D721Med (cell line): ENCODE measurements at places on chromosomes 7 and 10.

- no peak for DNase-seq
Observed at GRCh38 chr7:112010109-112010508, 196.1 kb downstream of the DOCK4 start.

- no peak for DNase-seq
Observed at GRCh38 chr10:5356302-5356763, 8.4 kb upstream of the UCN3 start.

DNA sequence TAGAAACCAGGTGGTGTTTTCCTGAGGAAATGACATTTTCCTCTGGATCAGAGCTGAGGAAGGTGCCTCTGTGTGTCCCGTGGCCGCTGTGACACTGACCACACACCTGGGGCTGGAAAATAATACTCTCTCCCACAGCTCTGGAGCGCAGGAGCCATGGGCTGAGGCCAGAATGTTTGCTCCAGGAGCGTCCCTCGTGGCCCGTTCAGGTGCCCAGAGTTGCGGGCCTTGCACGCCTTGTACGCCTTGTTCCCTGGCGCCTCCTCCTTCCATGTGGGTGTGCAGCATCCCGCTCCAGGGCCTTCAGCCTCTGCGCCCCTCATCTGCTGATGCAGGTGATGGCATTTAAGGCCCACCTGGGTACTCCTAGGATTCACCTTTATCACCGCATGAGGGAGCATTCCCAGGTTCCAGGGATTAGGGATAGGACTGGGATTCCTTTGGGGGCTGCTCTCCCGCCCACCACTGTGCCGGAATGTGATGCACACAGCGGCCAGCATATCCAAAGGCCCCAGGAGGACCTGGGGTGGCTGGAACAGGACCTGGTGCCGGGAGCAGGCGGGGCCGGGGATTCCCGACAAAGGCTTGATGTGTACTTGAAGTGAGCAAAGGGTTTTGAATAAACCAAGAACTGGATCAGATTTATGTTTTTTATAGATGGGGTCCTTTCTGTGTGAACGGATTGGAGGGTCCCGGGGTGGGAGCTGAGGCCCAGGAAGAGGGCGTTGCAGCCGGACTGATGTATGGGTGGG lies 44.0 kb downstream of the PITRM1 start:
- DNase-seq = no peak

- no peak for DNase-seq
Observed at GRCh38 chr10:17536221-17536620, 81.0 kb downstream of the HACD1 start.

DNA sequence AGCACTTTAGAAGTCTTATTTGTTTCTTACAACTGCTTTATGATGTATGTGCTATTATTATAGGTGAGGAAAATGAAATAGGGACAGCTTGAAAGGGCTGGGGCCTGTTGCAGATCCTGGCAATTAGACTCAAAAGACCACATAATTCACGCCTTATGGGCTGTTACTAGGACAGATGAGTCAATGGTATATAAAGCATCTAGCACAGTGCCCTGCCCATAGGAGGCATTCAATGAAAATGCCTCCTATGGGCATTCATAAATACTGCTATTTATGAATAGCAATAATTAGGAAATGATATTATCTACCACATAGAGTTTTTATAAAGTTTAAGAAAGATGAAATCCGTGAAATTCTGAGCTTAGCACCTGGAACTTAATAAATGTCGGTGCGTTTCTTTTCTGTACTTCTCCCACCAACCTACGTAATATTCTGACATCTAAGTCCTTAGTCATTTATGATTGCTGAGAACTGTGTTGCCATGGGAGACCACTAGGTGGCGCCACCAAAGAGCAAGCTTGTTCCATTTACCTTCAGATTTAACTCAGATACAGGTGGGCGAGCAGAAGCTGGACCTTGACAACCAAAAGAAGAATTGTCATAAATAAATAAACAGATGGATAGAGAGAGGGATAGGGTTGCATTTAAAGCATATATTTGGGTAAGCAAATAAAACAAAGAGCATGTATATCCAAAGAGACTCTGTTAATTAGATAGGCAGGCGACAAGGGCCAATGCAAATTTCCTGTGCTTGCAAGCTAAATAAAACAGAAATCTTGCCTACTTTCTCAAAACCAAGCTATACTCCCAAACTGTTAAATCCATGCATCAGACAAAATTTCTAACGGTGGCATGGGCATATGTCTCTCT lies 699.9 kb downstream of the INHBA start:
- DNase-seq = no peak

DNA sequence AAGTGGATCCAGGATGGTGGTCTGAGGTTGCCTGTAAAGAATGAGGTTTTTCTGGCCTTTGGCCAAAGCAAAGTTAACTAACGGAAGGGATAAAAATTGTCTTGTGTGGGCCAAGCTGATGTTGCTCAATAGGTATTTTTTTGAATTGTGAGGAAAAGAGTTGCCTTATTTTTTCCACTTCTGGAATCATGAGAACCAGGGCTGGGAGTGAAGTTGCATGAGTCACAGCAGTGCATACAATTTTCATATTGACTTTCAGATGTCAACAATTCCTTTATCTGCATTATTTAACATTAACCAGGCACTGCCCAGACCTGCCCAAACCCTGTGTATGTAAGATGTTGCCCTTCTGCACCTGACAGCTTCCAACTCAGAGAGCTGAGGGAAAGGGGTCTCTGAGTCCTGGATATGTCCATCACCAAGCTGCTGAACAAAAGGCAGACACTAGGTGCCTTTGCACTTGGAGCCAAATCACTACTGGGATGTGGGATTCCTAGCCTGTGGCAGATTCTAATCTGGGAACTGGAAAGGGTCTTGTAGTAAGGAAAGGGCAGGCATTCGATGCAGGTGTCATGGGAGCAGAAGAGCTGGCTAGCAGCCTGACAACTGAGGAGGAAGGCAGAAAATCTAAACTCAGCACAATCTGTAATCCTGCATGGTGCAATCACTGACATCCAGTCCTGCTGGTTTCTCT lies 52.3 kb upstream of the SLC35B4 start:
- DNase-seq = no peak
